ENCODE measurements at places on chromosomes 13 and 19.

GRCh38 chr13:105925496-105925895, 610.0 kb downstream of the EFNB2 start:
- DNase-seq: no peak

- DNase-seq: no peak
Measured at GRCh38 chr19:55231391-55232285, 3.1 kb upstream of the TMEM86B start.

- DNase-seq: no peak
Measured at GRCh38 chr13:94061301-94061700, 418.2 kb downstream of the DCT start.

DNA sequence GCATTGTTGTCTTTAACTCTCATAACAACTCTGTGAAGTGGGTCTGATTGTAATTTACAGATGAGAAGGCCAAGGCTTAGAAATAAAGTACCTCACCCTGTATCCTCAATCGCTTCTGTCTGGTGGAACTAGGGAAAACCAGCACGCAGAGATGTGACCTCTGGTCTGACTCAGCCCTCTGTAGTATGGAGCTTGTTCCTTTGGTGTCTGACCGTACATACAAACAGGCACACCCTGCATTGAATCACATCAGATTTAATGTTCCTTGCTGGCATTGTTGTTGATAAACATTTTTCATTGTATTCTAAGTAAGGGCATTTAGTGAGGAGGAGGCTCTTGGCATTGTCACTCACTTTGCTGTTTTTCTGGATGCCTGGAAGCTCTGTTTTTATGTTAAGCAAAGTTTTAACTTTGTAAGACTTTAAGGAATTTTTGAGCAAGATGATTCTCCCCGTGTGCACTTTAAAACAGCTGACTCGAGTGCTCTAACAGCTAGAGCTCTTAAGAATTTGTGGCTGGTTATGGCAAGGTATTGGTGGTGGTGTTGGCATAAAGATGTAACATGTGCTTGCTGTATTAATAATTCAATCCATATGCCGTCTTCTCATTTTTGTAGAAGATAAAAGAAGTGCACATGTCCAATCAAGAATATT, 89.0 kb upstream of the SPATA13 start:
- DNase-seq: no peak

DNA sequence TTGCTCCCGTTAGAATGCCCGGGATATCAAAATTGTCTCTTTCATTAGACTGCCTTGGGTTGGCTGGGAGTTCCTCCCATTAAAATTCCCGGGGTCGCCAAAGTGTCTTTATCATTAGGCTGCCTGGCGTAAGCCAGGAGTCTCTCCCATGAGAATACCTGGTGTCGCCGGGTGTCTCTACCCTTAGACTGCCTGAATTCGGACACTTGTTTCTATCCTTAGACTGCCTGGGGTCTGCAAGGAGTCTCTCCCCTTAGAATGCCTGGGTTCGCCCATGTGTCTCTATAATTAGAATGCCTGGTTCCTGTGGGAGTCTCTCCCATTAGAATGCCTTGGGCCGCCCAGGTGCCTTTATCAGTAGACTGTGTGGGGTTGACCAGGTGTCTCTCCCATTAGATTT, 1538.2 kb downstream of the UQCRFS1 start:
- no peak for DNase-seq

GRCh38 chr19:296476-297225, 5.4 kb upstream of the PLPP2 start:
- DNase-seq: no peak

DNA sequence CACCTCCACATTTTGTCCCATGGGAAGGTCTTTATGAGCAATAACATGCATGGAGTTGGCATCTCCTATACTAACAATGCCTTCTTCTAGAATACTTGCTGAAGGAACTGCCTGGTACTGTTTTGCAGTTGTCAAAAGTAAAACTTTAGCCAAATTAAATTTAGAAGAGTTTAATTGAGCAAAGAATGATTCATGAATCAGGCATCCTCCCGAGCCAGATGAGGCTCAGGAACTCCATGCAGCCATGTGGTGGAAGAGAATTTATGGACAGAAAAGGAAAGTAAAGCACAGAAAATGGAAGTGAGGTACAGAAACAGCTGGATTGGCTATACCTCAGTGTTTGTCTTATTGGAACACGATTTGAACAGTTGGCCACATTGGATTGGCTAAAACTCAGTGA, 1081.9 kb downstream of the SLITRK1 start:
- no peak for DNase-seq

- no peak for DNase-seq
Measured at GRCh38 chr13:96165840-96166239, 75.9 kb downstream of the HS6ST3 start.

DNA sequence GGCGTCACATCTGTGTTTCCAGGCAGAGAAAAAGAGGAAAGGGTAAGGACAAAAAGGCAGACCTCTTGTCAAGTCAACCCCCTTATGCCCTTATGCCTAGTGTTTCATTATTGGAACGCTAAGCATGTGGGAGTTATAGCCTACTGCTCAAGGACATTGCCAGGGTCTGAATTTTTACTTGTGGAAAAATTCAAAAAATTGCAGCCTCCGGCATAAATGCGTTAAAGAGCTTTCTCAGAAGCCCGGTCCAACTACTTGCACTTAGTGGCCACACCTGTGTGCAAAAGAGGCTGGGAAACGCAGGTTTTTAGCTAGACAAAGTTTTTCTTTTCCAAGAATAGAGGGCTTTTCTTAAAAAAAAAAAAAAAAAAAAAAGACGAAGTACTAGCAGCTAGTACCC, 139.8 kb downstream of the DPF1 start:
- no peak for DNase-seq

All from RPMI8226 (cell line).